ENCODE measurements at places on chromosomes 7 and 10.

GRCh38 chr7:44348851-44349781, 23.7 kb upstream of the CAMK2B start:
- no peak for DNase-seq

- DNase-seq = no peak
Observed at GRCh38 chr10:22992621-22993020, 64.8 kb downstream of the ARMC3 start.

GRCh38 chr7:151346-152050, 40.9 kb upstream of the FAM20C start:
- no peak for DNase-seq

- DNase-seq = no peak
Observed at GRCh38 chr10:28177944-28178637, 124.8 kb downstream of the MPP7 start.

DNA sequence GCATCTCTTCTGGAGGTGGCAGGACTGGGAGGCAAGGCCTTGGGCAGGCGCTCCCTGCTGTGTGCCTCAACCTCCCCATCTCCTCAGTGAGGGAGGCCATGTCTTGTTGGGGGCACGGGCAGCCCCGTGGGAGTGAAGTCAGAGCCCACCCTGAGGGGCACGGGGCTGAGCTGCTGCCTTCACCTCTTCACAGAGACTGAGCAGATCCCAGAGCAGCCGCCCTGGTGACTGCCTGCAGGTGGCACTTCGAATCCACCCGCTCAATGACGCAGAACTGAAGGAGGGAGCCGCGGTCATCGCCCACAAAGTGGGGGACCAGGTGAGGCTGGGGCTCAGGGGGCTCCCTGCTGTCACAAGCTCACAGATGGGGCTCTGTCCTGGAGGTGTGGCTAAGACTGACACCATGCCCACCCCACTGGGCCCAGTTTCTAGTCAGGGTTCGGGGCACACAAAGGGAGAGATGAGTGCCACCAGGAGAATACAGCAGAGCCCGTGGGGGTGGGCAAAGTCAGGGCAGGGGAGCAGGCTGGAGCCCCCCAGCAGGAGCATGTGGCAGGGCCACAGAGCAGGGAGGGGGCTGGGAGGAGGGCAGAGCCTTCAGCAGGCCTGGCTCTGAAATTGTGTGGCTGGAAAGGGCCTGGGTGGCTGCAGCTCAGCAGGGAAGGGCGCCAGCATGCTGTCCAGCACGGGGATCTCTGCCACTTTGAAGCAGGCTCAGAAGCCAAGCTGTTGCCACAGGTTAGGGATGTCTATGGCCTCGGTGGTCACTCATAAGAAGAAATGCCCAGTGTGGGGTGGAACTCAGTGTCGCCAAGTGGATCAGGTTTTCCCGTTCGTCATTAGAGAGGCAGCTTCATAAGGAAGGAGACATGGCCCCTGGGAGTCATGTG, 18.8 kb upstream of the CHST12 start:
- DNase-seq = no peak

GRCh38 chr10:845526-845925, 86.0 kb downstream of the LARP4B start:
- DNase-seq = no peak

DNA sequence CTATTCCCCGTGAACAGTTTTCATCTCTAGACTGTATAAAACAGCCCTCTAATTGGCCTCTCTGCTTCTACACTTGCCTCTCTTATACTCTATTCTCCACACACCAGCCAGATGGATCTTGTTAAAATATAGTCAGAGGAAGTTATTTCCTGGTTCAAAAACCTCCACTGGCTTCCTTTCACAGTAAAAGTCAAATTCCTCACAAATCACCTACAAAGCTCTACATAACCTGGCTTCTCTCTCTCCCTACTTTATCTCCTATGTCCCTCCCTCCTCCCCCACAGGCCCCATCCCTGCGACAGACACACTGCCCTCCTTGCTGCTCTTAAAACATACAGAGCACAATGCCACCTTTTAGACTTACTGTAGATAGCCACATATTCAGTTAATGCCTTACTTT, 60.1 kb downstream of the TPK1 start:
- DNase-seq = no peak

DNA sequence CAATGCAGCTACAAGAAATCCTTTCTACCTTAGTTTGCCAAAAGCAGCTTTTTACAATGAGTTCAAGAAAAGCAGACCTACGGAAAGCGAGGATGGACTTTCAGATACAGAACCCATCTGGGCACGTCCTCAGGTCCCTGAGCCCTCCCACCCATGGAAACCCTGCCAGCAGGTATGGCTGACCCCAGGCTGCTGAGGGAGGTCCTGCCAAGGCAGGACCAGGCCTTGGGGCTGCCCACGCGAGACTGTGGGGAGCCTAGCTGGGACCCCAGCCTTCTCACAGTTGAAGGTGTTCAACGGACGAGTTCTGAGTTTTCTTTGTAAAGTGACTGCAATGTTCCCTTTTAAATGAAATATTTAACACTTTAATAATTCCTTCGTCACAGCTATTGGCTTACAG, 245.0 kb downstream of the MGMT start:
- no peak for DNase-seq

GRCh38 chr7:31687024-31687748, at the start of gene PPP1R17:
TSS of gene PPP1R17 (plus strand) at chr7:31687215. CDS start at chr7:31692442, 5,227 bp downstream.
- no peak for DNase-seq

DNA sequence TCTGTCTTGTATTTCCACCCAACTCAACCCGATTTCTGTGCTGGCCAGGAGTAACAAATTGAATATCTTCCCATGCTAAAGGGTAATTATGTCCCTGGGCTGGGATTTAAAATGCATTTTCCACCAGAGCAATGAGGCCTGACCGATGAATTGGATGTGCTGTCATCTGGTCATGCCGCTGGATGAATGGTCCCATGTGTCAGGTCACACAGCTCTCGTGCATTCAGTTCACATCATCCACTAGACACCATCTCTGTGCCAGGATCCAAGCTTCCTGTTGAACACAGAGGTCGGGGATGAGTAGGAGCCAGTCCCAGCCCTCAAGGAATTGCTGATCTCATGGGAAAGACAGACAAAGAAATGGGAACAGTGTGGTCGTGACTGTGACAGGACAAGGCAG, 200.8 kb downstream of the ADRA2A start:
- no peak for DNase-seq

- no peak for DNase-seq
Observed at GRCh38 chr7:28509251-28510025, 97.1 kb downstream of the CREB5 start.

GRCh38 chr10:34045571-34046190, 711.2 kb upstream of the NRP1 start:
- DNase-seq = no peak

DNA sequence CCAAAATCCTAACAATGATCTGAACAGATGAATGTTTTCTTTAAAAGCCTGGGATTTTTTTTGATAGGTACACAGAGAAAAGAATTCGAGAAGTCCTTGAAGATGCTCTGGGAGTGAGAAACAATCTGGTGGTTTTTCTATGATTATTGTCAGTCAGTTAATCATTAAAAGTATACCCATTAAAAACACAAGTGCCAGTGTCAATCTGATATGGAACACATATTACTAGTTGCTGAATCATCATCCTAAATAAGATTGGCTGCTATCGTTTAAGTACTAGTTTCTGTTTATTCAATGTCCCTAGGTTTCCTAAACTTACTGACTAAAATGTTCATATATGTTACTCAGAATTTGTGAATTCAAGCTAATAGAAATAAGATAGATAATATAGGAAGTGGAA, 16.1 kb downstream of the COL28A1 start:
- DNase-seq = no peak

- DNase-seq = no peak
Observed at GRCh38 chr7:28722684-28723083, 235.4 kb downstream of the TRIL start.

DNA sequence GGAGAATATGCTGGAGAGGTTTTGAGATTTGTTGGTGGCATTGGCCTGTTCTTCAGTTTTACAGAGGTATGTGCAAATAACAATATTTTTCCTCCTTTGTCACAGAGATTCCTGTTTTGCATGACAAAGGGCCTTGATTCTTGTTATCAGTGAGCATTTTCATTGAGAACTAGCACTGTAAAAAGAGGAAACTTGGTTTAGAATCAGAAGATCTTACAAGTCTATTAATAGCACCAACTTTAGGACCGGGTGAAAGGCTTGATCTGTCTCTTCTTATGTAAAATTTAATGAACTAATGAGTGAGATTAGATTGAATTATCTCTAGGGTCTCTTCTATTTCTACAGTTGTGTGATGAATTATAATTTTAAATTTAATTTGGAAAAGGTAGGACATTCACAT, 25.5 kb downstream of the TSPAN13 start:
- DNase-seq = no peak

DNA sequence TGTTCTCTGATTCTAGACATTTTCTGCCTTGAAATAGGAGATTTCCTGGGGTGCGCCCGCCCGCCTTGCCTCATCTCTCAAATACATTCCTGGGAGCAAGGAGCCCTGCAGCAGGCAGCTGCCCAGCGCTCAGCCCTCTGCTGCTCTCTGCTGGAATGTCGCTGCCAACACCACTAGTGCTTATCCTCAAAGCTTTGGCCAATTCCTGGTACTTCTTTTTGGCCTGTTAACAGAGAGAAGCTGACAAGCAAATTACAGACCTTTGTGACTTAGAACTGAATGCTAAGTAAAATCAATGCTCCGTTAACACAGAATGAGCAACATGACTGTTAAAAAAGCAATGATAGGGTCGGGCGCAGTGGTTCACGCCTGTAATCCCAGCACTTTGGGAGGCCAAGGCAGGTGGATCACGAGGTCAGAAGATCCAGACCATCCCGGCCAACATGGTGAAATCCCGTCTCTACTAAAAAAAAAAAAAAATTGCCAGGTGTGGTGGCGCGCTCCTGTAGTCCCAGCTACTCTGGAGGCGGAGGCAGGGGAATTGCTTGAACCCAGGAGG, 41.9 kb upstream of the SYPL1 start:
- DNase-seq = peak; percentile 44

DNA sequence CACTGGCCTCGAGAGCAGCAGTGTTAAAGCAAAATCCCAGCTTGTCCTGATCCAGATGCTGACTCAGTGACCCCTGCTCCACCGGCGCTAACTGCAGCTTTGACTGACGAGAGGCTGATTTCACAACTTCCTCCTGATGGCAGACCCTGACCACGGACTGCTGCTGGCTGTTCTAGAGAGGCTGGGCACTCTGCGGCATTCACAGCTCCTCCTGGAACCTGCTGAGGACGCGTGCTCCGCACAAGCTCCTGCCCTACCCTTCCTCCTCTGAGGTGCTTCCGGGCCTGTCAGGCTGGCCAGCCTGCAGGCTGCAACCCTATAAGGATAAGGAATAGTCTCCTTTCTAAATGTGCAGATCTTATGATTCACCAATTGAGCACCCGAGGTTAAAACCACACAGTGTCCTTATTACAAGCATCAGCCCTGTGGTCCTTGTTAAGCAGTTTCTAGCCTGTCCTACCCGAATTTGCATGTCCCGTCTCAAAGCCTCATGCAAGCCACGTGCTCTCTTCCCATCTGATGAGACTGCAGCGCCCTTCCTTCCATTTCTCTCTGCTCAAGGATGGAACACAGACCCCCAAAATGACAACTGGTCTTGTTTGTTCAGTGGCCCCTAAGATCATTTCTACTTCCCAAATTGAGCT, 35.5 kb upstream of the NCAPG2 start:
- DNase-seq = no peak

- no peak for DNase-seq
Observed at GRCh38 chr7:90758933-90759562, 162.9 kb downstream of the CDK14 start.

DNA sequence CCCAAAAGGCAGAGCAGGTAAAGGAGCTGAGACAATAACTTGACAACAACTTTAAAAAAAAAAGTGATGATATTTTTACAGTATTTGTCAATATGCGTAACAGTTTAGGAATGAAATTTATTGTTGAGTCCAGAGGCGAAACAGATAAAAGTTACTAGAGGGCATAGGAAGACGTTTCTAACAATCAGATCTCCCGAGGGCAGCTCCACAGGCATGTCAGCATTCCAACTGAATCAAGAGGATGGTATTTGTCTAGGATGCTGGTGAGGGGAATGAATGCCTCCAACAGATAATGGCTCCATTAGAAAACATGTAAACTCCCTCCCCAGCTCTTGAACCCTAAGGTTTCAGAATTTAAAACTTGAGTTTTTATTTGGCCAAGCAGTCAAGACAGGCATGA, 733.9 kb upstream of the SORCS1 start:
- DNase-seq = no peak

DNA sequence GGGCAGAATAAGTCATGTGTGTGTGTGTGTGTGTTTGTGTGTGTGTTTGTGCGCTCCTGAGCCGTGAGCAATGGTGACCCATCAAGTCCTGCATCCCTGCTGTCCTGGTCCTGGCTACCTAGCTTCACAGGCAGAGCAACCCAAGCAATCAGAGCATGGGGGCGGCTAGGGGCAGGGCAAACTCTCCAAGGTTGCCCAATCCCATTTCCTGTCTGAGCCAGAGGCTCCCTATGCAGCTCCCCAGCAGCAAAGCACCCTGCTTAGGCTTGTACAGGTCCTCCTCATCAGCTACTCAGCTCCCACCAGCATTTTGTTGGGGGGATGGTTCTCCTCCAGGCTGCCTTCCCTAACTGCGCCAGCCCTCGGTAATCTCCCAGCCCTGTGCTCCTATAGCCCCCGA, 31.1 kb upstream of the CRHR2 start:
- no peak for DNase-seq

DNA sequence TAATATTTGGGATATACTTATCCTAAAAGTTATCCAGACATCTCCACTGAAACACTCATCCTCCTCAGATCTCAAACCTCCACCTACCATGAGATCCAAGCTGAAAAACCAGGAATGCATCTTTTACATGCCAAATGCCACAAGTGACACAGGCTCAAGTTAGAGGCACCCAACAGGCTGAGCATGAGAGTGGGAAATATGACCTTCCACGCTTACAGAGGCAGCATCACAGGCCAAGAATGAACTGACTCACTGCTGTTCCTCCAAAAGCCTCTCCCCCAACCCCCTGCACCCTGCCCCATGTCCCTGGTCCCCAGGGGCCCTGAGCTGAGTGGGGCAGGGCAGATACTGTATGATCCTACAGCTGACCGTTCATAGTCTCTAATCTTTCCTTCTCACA, 4.8 kb upstream of the MTPAP start:
- DNase-seq = no peak

- no peak for DNase-seq
Observed at GRCh38 chr10:97575127-97575668, 2.6 kb downstream of the ANKRD2 start.

DNA sequence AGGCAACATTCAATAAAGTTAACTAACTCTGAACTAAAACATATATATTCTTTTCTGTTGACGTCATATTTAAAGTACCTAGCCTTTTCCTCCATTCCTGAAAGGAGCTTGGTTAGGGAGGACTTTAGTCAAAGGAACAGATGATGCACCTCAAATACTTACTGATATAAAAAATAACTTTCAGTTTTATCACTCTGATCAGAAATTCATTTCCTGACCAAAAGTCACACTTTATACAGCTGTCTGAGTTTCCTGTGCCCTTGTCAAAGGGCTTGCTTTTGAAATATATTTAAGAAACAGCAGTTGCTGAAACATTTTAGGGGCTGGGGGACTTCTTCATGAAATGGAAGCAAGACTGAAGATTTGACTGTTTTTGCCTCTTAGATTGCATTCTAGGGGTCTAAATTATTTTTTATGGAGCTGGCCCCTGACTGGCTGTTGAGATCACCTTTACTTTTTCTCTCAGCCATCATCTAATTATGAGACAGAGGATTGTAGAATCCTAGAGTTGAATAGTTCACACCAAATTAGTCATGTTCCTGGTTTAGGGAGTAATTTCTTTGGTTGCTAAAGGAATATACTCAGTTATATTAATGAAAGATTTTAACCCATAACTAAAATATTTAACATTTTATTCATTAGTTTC, 46.6 kb downstream of the GLCCI1 start:
- DNase-seq = no peak

GRCh38 chr7:106644999-106645398, 16.0 kb downstream of the CCDC71L start:
- DNase-seq = no peak
